ENCODE measurements at places on chromosomes 1 and 21.

DNA sequence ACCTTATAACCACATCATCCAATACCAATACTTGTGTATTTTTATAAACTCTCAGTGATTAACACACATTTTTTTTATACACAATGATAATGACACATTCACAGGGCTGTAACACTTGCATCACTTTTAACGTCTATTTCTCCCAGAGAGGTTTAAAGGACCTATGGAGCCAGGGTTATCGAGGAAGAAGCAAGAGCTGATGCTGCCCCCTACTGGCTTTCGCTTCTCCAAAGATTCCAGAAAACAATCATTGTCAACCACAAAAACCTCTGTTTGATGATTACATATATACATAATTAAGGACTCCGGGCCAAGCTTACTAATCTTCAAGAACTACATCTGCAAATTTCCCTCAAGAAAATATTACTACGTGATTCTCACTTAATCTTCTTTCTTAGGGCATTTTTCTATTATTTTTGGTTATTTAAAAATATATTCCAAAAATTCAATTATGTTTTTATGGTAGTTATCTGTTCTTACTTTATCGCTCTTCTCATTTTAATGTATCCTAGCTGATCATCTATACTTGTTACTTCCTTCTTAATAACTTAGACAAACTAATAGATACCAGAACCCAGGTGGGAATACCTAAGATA, 214.5 kb downstream of the VAV3 start:
- peak; percentile 33 for DNase-seq

DNA sequence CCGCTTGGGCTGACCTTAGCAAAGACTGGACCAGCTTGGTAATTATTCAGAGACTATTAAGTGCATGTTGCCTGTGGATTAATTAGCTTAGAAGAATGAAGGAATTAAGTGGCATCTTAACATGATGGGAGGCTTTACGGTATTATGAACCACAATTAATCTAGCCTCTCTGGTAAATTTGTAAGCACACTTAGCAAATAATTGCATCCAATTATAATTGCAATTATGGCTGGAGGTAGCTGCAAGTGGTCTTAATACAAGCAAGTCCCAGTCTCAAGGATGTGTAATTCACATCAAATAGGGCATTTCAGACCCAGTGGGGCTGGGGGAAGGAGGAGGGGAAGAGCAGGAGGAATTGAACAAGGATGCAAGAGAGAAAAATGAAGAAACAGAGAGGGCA, 151.6 kb downstream of the CNIH3 start:
- DNase-seq, result no peak

DNA sequence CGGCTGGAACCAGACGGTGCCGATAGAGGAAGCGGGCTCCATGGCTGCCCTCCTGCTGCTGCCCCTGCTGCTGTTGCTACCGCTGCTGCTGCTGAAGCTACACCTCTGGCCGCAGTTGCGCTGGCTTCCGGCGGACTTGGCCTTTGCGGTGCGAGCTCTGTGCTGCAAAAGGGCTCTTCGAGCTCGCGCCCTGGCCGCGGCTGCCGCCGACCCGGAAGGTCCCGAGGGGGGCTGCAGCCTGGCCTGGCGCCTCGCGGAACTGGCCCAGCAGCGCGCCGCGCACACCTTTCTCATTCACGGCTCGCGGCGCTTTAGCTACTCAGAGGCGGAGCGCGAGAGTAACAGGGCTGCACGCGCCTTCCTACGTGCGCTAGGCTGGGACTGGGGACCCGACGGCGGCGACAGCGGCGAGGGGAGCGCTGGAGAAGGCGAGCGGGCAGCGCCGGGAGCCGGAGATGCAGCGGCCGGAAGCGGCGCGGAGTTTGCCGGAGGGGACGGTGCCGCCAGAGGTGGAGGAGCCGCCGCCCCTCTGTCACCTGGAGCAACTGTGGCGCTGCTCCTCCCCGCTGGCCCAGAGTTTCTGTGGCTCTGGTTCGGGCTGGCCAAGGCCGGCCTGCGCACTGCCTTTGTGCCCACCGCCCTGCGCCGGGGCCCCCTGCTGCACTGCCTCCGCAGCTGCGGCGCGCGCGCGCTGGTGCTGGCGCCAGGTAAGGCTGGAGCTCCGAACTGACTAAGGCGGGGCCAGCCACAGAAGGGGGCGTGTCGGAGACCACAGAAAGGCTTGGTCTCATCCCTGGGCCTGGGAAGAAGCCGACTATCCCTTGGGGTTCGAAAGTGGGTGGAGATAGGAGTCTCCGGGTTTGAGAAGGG, 486 bp downstream of the SLC27A3 start:
- DNase-seq, result peak; percentile 68

DNA sequence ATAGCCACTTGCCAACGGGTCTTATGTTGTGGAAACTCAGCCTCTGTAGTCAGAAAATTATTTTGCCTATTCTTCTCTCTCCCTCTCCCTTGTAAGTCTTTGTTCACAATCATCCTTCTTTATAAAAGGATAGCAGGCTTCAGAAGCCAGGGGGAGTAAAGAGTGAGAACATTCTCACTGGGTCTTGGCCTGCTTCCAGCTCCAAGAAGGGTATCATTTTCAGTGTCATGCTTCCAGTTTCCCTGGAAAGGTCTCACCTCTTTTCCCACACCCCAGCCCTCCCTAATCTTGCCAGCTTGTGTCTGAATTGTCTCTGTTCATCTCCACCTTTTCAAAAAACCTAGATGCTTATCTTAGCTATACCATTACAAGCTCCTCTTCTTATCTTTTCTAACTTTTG, 346.2 kb upstream of the LRRC7 start:
- no peak for DNase-seq

DNA sequence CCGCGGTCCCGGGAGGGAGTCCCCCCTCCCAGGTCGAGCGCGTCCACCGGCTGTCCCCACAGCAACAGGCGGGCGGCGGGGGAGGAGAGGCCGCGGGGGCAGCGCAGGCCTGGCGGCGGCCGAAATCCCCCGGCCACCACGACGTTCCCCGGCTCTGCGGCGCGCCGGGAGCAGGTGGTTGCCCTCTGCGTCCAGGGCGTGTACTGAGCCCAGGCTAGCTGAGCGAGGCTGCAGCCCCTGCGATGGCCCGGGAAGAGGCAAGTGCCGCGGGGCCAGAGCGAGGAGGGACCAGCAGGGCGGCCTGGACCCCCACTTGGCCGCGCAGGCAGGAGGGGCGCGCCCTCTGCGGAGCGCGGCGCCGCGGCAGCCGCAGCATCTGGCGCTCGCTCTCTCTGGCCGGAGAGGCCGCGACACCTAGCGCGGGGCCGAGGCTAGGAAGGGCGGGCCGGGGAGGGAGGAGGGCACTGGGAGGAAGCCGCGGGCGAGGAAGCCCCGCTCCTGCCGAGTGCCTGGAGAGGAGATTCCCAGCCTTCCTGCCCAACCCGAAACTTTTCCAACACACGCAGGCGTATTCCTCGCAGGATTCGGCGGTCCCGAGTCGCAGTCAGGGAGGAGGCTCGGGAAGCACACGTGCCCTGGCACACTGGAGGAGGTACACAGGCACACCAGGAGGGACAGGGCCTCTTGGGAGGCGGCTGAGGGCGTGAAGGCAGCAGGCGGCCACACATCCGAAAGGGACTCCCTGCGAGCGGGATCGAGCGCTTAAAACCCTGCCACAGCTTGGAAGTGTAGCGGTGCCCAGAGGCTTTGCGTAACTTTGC, 4.9 kb upstream of the PROX1 start:
- no peak for DNase-seq

DNA sequence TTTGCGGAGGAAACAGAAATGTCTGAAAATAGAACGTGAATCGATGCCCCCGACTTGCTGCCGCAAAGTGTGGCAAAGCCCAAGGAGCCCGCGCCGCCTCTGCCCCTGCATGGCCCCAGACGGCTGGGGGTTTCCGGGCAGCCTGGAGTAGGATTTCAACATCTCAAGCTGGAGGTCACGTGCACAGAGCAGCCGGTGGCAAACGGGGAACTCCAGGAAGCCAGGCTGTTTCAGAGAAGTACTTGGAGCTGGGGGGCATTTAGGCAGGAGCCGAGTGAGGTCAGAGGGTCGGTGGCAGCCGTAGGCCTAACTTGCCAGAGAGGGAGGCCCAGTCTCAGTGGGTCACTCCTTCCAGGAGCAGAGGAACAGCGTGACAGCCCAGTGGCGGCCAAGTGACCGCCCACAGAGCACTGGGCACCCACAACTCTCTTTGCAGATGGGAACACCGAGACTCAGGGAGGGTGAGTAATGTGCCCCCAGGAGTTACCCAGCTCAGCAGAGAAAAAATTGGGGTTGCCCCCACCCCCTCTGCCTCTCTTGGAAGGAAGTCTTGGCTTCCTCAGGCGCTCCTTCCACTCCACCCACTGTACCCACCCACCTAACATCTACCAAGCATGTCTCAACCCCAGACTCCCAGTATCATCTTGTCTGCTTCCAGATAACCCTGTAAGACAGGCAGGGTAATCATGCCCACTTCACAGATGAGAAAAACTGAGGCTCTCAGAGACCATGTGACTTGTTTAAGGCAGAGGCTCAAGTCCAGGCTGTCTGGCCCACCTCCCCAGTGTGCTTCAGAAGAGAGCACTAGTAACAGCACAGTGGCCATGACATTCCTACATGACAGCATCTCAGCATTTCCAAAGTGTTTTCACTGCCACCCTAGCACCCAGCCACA, 179.4 kb downstream of the HIVEP3 start:
- DNase-seq, result peak; percentile 77

DNA sequence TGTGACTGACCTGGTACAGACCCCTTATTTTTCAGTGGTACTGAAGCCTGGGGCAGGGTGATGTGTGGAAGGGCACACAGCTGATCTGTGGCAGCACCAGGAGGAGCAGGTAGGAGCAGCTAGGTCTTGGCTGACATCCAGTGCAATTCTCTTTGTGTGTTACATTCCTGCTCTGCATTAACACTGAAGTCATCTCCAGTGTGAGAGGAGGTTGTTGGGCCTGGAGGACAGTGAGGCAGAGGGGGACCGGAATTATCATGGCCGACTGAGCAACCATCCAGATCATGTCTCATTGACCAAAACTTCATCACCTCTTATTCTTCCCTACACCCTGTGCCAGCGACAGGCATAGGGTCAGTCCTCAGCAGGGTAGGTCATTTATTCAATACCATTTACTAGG, 1.5 kb downstream of the SLAMF8 start:
- no peak for DNase-seq

- DNase-seq, result no peak
These were observed 1.0 kb downstream of the MSH4 start for GRCh38 chr1:75797606-75798216.
